ENCODE measurements at places on chromosomes 11 and 22.

DNA sequence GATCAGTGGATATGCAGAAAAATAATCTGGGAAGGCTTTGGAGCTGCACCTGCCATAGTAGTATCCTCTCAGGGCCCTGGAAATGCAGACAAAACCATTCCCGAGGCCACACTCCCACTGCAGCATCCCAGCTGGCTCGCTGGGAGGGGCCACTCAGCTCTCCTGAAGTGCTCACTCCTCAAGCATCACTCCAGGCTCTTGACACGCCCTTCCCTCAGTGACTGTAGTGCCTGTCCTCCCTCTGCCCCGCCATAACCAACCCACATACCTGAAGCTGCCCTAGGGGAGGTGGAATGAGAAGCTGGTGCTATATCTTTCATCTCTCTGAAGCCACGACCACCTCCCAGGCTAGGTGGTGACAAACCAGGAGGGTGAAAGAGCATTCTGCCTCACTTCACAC lies 4.8 kb downstream of the DSCAML1 start:
- DNase-seq: no peak

- no peak for DNase-seq
Observed at GRCh38 chr22:42977569-42977968, 37.4 kb downstream of the PACSIN2 start.

DNA sequence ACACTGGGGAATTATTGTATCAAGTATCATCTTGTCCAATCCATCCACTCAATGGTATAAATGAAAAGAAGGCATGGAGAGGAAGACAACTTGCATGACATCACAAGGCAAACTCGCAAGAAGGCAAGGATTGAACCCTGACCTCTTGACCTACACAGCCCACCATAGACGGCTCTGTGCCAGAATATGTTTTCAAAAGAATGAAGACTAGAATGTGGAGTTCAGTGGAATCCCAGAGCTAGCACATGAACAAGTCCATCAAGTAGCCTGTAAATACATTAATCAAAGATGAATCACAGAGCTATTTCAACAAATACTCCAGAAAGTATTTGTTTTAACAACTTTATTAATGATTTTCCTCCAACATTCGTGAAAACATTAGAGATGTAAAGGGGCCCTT lies 189.7 kb downstream of the GUCY1A2 start:
- DNase-seq: no peak

DNA sequence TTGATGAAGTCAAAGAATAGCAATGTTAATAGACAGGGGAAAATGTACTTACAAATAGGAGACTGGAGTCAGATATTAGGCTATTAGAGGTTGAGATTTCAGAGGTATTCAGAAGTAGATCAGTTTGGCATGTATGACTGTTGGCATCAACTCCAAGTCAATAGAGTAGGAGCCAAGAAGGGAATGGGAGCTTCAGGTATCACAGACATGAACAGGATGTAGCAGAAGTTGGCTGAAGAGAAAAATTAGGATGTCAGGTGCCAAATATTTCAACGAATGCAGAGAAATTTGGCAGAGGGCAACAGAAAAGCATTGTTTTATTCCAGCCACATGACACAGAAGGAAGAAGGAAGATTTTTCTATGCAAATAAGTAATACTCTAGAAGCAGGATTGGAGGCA lies 69.7 kb downstream of the GLYATL1 start:
- no peak for DNase-seq

DNA sequence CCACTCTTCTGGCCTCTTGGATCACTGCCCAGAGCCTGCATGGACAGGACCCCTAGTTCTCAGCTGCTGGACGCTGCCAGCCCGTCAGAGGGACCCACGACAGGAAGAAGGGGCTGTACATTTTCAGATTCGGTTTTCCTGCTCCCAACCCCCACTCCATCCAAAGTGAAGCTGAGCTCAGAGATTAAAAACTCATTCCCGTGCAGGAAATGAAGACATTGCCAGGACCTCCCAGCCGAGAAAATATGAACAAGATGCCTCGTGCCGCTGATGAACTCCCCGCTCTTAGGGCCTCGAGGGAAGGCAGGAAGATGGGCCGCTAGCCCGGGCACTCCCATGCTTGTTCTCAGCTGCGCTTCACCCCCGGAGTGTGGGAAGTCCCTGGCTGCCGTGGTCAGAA lies 36.1 kb downstream of the RPUSD4 start:
- no peak for DNase-seq

DNA sequence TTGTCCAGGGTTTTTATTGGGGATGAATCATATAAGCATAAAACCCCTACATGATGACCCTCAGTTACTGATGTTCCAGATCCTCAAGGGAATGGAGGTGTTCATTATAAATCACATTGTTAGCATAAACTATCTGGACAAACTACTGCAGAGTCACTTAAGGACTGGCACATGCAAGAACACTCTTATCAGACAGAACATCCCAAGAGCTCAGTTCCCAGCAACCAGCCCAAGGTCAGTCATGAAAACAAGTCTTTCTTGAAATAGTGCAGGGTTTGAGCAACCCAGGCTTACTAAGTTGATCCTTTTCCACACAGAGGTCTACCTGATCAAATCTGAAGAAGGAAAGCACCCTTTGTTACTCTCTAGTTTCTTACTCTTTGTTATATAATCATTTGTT lies 13.5 kb upstream of the PTS start:
- DNase-seq: no peak

DNA sequence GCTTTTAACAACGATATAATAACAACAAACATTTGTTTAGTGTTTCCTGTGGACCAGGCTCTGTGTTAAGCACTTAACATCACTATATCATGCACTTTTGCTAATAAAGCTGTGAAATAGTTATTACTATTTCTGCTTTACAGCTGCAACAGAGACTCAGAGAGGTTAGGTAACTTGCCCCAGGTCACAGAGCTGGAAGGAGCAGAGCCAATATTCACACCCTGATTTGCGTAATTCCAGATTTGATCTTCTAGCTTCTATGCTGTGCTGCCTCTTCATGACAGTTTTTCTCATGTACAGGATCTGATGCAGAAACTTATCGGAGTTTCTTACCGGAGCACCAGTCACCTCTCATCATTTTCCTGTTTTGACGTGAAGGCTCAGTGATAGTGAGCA lies 33.6 kb upstream of the EHF start:
- no peak for DNase-seq

- no peak for DNase-seq
Observed at GRCh38 chr22:31342389-31343140, 3.6 kb downstream of the PATZ1 start.

DNA sequence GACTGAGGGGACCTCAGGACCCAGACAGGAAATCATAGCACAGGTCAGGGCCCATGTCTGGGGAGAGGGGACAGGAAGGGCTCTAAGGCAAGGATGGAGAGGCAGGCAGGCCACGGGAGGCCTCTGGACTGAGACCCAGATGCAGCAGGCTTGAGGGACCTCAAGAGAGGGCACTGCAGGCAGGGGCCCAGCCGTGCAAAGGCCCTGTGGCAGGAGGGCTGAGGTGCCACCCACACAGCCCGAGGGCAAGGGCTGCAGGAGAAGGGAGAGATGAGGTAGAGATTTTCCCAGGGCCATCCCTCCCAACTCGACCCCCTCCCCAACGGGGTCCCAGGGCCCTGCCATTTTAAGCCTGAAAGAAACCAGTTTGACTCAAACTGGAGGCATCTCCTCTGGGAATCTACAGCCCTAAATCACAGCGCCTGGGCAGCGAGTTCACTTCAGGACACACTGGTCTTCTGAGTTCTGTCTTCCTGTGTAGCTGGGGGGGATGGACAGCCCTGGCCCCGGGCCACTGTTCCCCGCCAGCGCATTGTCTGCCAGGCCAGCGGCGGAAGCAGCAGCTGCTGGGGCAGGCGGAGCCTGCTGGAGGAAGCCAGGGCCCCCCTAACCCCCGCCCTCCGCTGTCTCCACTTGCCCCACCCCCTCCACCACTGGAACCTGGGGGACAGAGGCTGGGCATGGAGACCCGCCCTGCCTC lies 20.3 kb upstream of the WNT7B start:
- no peak for DNase-seq

DNA sequence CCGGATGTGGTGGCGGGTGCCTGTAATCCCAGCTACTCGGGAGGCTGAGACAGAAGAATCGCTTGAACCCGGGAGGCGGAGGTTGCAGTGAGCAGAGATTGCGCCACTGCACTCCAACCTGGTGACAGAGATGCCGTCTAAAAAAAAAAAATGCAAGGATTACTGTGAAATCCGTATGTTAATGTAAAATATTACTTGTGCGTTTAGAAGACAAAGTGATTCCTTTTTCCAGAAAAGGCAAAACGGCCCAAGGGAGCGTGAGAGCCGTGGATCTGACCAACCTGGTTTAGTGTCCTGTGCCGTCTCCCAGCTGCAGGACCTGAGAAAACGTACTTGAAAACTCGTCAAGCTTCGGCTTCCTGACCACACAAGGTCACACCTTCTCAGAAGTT lies 905 bp downstream of the HDHD5 start:
- DNase-seq: no peak

DNA sequence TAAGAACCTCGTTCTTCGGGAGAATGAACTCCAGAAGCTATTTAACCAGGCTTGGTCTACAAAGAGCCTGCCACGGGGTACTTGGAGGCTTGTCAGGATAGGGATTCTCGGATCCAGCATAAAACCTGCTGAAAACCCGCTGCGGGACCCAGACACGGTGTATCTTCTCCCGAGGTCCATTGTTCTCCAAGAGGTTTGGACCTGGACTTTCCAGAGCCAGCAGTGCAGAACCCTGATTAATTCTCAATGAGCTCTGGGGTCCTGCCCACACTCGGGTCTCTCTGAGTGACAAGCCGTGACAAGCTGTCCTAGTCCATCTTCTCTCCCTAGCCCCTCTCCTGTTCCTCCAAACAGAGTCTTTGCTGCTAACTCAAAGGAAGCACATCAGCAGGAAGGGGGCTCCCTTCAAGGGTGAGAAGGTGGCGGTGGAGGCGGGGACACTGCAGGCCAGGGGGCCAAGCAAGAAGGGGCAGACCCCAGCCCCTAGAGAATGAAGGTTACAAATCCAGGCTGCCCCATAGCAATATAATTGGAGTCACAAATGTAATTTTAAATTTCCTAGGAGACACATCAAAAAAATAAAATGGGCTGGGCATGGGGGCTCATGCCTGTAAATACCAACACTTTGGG lies 12.2 kb downstream of the SHANK2 start:
- DNase-seq: no peak

DNA sequence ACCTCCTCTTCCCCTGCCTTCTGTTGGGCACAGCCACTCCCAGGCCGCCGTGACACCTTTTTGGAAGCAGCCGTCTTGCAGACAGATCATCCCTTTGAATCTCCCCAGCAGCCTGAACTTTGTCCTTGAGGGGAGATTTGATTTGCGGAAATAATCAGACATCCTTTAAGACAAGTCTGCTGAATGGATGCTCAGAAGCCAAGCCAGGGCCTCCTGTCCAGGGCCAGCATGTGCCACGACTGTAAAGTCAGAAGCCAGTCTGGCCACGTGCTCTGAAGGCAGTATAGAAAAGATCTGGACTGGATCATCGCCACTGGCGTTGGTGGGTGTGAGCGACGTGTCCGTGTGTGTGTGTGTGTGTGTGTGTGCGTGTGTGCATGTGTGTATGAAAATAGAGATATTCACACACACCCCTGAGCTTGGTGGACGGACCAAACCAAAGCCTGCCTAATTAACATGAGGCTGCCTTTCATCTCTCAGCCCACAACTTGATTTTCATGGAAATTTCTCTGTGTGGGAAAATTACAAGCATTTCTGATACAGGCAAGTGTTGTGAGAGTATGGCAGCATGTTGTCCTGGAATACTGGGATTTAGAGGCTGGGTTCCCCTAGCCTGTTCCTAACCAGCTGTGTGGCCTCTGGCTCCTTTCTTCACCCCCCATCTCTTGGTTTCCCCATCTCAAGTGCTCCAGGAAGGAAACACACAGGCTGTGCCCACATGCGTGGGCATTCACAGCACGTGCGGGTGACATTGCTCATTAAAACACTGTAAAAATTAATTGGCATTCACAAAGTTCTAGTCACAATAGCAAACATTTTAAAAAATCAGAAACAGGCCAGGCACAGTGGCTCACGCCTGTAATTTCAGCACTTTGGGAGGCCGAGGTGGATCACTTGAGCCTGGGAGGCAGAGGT lies 61.8 kb upstream of the WNT7B start:
- DNase-seq: no peak

DNA sequence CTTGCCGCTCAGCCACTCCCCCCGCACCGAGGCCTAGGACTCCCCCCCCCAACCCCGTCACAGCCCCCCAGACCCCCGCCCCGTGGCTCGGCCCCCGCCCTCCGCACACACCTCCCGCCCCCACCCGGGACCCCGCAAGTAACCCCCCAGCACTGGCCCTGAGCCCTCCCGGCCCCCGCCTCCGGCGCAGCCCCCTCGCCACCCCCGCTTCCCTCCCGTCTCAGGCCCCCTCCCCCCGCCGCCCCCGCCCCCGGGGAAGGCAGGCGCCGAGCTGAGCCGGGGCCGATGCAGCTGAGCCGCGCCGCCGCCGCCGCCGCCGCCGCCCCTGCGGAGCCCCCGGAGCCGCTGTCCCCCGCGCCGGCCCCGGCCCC lies 1.5 kb downstream of the SHANK3 start:
- DNase-seq: no peak

- no peak for DNase-seq
Observed at GRCh38 chr11:134628426-134628825, 216.4 kb upstream of the B3GAT1 start.

DNA sequence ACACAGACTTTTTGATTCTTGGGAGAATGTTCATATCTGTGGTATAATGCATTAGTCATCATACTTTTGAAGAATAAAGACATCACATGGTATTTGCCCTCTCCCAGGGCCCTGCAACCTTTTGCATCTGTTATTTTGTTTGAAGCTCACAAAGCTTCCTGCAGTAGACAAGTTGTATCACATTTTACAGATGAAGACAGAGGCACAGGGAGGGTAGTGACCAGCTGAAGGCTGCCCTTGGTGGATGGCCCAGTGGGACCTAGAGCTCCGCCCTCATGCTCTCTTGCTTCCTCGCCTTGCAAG lies 66.4 kb downstream of the UBASH3B start:
- DNase-seq: no peak

GRCh38 chr11:66322732-66323427 lies 6.0 kb upstream of the CD248 start:
- DNase-seq: no peak

DNA sequence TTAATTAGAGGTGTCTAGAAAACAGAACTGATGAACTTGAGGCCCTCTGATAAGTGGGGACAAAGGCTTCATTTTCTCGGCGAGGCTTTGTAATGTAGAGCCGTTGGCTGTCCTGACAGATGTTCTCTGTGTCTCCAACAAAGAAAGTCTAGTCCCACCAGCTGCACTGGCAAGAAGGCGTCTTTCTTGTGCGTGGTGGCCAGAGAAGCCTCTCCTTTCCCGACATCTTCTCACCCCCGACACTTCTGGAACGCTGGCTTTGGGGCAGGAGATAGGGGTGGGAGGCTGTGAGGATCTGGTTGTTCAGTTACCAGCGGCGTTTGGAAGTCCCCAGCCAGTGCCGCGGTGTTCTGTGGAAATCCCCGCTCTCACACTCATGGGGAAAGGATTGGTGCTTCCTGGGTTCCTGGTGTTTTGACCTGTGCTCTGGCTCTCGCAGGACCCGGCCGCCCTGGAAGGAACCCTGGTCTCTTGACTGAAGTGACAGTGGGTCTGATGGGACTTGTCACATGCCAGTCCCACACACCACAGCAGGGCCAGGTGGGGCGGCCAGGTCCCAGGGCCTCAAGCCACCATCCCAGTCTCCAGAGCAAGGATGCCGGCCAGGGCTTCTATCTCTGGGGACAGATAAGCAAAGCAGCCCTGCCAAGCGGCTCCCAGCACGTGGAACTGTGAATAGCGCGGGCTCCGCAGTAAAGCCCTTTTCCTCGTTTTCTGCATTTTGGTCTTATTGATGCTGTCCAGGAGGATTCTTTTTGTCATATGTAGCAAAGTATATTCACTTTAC lies 23.2 kb downstream of the FADS2 start:
- no peak for DNase-seq

- DNase-seq: no peak
Observed at GRCh38 chr11:124970925-124971324, 16.9 kb downstream of the CCDC15 start.

Data from T-helper 1 cell (primary cell).